ENCODE measurements at places on chromosomes 4 and X. TPM values are rescaled to one million over a fixed set of nuclear protein-coding genes. Genes with fewer than 3 reads are reported as not detected.

DNA sequence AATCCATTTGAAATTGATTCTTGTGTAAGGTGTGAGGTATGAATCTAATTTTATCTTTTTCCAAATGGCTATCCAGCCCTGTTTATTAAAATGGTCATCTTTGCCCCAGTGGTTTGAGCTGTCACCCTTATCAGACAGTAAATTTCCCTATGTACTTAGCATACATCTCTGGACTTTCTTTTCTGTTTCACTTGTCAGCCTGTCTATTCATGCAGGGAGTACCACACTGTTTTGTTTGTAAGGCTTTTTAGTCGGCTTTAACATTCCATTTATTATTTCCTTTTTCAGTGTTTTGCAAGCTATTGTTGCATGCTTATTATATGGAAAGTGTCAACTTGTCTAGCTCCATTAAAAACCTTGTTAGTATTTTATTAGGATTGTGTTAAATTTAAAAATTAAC, 155.8 kb downstream of the STAG2 start:
- DNase-seq: no peak

DNA sequence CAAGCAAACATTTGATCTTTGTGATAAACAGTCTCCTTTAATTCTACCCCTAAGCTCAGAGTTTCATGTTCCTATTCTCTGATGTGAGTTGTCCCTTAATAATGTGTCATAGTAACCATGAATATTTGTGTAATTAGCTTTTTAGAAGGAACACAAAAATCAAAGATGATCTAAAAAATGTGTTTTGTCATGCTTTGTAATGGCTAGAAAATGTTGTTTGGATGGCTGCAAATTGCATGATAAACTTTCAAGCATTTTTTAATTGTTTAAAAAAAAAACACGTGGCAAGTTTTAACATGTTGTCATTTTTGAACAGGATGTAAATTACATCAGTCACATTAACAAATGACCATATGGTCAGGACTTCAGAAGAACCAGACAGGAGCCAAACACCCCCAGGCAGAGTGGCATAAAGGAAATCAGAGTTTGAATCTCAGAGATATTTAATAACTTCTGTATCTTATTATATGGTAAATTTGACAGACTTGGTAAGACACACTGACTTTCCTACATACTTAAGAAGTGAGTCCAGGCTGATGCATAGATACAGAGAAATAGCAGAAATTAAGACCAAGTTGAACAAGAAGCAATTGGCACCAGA, 223.9 kb upstream of the VEGFC start:
- no peak for DNase-seq

GRCh38 chr4:75643651-75644050, 13.3 kb upstream of the CDKL2 start:
- DNase-seq: no peak

DNA sequence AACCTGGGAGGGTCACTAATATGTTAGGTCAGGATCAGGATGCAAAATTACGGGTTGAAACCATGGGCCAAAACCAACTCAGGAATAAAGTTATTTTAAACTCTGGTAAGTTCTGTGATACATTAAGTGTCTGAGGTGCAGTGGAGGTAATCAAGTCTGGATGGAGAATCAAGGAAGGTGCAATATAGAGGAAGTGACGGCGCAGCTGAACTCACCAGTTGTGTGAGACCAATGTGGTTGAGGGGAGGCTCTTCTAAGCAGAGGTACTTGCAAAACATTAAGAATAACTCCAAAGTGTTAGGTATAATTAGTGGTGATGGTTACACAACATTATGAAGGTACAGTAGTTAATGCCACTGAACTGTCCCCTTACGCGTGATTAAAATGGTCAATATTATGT, 19.7 kb downstream of the GAB3 start:
- DNase-seq: no peak

DNA sequence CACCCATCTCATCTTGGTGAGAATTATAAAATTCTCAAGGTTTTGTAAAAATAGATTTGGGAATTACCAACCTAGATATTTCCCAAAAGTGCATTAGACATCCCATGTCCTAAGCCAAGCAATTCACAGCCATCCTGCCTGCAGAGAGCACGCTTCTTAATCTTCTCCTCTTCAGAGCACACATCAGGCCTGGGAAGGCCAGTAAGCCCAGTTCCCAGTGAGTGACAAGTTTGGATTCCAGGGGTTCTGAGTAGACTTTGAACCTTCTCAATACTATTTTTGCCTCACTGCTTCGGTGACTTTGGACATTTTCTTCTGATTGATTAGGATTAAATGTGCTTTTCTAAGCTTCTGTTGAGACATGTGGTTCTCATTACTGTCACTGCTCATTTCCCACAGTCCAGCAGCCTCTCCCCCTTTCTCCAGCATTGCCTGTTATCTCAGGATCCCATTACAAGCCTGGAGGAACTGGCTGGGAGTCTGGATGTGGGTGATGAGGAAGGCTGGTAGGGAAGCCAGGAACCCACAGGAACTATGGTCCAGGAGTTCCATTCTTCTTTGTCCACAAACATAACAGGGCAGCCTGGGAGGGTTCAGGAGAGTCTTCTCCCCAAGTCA, 56.4 kb upstream of the TMEM150C start:
- DNase-seq: no peak

DNA sequence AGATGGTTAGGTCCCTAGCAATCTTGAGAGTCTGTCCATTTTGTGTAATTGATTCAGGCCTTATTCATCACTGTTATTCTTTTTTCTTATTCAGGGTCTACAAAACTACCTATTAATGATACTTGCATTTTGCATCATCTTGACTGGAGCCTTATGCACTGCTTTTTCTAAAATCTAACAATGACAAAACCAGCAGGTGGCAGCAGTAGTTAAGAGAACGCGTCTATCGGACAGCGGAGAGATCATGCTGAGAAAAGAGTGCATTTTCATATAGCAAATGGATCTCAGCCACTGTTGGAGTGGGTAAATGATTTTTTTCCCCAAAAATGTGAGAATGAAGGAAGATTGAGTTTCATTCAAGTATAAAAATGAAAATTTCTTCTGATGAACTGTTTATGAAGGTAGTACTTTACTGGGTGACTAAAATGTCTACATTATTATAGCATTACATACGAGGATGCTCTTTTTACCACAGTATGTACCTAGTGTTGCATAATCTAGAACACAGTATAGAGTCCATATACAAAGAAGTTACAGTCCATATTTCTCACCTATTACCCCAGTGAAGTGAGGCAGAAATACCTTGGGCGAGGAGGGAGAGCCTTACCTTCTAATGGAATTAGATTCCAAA, 43.2 kb downstream of the TMEM144 start:
- DNase-seq: peak; percentile 50

GRCh38 chr4:102036016-102036415, 245.5 kb downstream of the BANK1 start:
- no peak for DNase-seq

DNA sequence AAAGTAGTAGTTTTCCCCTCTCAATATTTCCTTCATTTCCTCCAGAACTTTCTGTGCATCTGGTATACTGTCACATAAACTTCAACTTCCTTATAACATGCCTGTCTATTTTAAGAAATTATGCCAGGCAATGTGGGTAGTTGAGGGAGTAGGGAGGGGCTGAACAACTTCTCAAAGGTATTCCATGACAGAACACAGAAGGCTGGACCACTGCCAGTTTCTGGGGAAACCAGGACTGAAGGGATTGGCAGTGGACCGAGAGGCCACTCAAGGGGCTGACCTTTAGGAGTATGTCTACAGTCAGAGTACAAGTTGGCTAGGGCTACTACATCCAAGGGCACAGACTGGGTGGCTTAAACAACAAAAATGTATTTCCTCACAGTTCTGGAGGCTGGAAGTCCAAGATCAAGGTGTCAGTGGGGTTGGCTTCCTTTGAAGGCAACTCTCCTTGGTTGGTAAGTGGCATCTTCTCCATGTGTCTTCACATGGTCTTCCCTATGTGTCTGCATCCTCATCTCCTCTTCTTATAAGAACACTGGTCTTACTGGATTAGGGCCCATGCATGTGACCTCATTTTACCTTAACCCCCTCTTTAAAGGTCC, 6.9 kb downstream of the SH3RF1 start:
- DNase-seq: no peak

DNA sequence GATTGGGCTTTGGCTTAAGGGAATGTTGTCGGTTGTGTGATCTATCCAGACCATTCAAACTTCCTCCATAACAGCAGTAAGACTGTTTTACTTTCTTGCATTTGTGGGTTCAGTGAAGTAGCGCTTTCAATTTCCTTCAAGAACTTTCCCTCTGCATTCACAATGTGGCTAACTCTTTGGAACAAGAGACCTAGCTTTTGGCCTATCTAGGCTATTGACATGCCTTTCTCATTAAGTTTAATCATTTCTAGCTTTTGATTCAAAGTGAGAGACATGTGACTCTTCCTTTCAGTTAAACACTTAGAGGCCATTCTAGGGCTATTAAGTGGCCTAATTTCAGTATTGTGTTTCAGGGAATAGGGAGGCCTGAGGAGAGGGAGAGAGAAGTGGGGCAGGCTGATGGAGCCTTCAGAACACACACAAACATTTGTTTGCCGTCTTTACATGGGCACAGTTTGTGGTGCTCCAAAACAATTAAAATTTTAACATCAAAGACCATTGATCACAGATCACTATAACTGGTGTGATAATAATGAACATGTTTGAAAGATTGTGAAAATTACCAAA, 34.1 kb downstream of the ADH5 start:
- no peak for DNase-seq

GRCh38 chrX:73068467-73069364, 10.6 kb downstream of the PABPC1L2A start:
- no peak for DNase-seq

- no peak for DNase-seq
Measured at GRCh38 chrX:42505016-42505415, 272.9 kb downstream of the PPP1R2C start.

The TDO2 gene
- polyA plus RNA-seq: 0.28 TPM

The NCBP2L gene
- polyA plus RNA-seq: not detected

The ZNF718 gene
- 2.6 TPM for polyA plus RNA-seq

The IL21 gene
- not detected for polyA plus RNA-seq

The SEPTIN6 gene
- polyA plus RNA-seq: 25.5 TPM

The NCAPG gene
- 0.15 TPM for polyA plus RNA-seq

The MSX1 gene
- polyA plus RNA-seq: 15.2 TPM

All from urinary bladder (tissue), 4 donors.